ENCODE measurements at places on chromosomes 5 and 9.

DNA sequence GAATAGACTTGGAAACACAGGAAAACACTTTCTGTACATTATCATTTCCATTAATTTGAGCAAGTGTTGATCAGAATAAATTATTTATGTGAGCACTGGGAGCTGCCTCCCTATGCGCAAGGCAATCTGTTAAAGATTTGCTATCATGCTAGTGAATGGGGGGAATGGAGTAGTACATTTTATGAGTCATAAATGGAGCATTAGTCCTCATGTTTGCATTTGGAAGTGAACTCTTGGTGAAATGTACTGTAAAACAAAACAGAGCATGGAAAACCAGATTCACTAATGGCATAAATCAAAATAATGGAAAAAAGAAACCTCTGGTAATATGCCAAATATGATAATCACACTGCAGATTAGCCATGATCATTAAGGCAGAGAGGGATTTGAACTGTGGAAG lies 40.5 kb upstream of the TMC1 start:
- no peak for DNase-seq

DNA sequence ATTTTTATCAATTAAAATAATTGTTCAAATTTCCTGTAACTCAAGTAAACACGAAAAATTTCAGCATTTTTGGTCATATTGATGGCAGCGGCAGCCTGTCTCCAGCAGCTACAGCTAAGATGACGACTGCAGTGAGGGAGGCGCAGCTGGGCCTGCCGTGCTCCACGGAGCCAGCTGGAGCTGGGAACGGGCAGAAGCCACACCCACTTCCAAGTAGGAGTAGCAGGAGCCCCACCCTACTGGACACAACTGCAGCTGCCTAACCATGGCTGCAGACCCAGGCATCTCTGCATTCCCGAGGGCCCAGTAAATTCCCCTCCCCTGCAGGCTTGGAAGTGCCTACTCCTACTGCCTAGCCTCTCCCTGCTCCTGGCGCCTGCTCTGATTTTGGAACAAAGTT lies 2031.7 kb downstream of the EFNA5 start:
- DNase-seq = no peak

- no peak for DNase-seq
These were observed 23.4 kb upstream of the MACROH2A1 start for GRCh38 chr5:135422419-135422818.

- no peak for DNase-seq
These were observed 317.0 kb upstream of the RPS23 start for GRCh38 chr5:82595113-82595512.

GRCh38 chr5:66894480-66895240 lies 298.5 kb downstream of the MAST4 start:
- no peak for DNase-seq

DNA sequence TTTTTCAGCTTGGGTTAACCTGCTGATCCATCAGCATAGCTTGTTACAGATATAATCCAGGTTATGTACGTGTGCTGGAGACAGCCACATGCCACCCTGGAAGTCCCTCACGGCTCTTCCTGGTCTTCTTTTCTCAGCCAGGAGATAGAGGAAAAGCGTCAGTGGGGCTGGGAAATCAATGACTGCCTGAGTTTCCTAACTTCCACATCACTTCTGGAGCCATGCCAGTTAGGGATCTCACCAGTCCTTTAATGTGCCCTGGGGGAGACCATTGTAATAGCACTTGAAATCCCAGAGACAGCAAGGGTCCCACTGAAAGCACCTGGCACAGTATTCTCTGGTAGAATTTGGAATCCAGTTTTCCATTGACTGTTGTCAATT lies 29.2 kb downstream of the ANXA2R start:
- no peak for DNase-seq

- DNase-seq = no peak
These were observed 7.2 kb downstream of the PFN3 start for GRCh38 chr5:177393206-177393765.

DNA sequence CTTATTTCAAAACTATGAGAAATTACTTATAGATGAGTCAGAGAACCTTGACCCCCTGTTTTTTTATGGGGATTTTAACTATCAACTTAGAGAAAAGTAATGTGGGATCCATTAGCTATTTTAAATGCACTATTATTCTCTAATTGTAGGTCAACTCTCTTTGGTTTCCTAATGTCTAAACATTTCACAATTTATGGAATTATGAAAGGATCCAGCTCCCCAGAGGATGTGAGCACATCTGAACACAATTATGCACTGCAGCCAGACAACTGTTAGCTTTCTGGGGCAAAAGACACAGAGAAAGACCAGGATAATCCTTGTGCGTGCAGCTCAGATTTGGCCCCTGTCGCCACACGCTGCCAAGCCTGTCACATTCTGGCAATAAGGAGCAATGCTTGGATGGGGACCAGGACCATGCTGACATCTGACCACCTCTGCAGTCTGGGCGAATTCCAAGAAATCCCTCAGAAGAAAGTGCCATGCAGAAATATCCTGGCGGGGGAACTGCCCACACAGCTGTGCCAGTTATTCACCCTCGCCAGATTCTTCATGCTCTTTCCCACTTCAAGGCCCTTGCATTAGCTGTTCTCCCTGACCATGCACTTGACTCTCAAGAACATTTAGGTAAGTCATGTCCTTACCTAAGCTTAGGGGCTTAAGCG lies 22.2 kb upstream of the CMBL start:
- DNase-seq = no peak

DNA sequence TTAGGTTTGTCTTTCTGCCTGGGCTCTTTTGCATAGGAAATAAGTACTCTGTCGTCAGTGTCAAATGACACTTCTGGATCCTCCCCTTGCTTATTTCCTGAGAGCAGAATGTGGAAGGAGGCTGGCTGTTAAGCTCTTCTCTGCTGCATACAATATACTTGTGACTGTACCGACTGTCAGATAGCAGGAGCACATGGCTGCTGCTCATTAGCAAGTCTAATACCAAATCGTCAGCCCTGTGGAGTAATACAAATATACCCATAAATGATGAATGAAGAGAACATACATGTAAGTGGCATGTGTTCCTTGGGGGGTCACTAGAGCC lies at the start of gene GPR151:
Gene GPR151 (minus strand): TSS at position 40 of the 325 bp plus-strand sequence. CDS start 77 bp downstream, outside the sequence.
- DNase-seq = no peak

GRCh38 chr9:124860582-124861341 lies 995 bp downstream of the RPL35 start:
- no peak for DNase-seq

GRCh38 chr9:115910959-115911358 lies 242.6 kb upstream of the PAPPA start:
- no peak for DNase-seq

DNA sequence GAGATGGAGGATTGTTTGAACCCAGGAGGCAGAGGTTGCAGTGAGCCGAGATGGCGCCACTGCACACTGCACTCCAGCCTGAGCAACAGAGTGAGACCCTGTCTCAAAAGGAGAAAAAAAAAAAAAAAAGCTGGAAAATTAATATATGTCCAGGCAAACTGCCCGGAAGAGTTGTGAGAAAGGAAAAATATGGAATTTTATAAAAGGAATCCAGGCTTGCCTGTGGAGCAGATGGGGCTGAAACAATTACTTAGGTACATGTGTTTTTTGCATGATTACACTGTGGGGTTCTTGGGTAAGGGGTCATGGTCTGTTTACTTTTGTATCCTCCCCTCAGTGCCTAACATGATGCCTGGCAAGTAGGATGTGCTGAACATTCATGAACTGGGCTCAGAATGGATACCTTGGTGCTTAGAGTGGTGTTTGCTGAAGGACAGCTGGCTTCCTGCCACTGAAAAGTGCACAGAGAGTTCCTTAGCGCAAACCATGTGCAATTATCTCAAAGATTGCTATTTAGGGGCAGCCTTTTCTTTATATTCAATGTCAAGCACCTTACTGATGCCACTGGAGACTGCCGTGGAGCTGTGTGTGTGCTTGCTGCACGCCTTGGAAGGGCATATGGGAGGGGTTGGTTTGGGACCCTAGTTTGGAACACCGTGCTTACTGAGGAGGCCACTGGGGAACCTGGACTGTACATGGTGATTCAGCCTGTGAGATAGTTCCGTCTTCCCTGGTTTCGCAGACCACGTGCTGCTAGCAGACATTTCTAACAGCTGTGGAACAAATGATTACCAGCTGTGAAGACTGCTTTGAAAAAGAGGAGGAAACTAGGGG lies 78.4 kb downstream of the MAP1B start:
- DNase-seq = no peak
